ENCODE measurements at places on chromosomes 13 and 19.

- DNase-seq, result no peak
These were observed 39.1 kb downstream of the GPR180 start for GRCh38 chr13:94640721-94641120.

- no peak for DNase-seq
These were observed 13.2 kb upstream of the LHFPL6 start for GRCh38 chr13:39616087-39616694.

- DNase-seq, result no peak
These were observed 14.8 kb downstream of the ARL11 start for GRCh38 chr13:49643035-49643646.

GRCh38 chr13:29733147-29733611 is 117.2 kb downstream of the UBL3 start:
- no peak for DNase-seq

Measured in stimulated activated CD8-positive, alpha-beta memory T cell treated with anti-CD3 and anti-CD28 coated beads, Interleukin-2, amount 100 ng/mL, for 1 hour (primary cell).